PC-3 (cell line): ENCODE measurements at places on chromosomes 2 and 18. TPM values are rescaled to one million over a fixed set of nuclear protein-coding genes. Genes with fewer than 3 reads are reported as not detected.
A peak's percentile ranks its signal among the peaks of the same experiment; 100 is the strongest.

Gene REG3G
- total RNA-seq = not detected in 2 replicates

Gene SCN9A
- 3.4 and 7.0 TPM in 2 replicates for total RNA-seq

Gene RAB6C
- 0.04 TPM in 1 of 2 replicates, not detected in the other for total RNA-seq

Gene GALNT13
- total RNA-seq = 2.0 and 2.6 TPM in 2 replicates

Gene NBEAL1
- 9.9 and 14.5 TPM in 2 replicates for total RNA-seq

Gene ADAM23
- 0.22 and 0.69 TPM in 2 replicates for total RNA-seq

Gene MPHOSPH10
- 26.4 and 28.0 TPM in 2 replicates for total RNA-seq

Gene IL1F10
- total RNA-seq = not detected in 2 replicates

Gene MYO7B
- 28.0 and 37.8 TPM in 2 replicates for total RNA-seq

Gene MC5R
- total RNA-seq = not detected in 2 replicates

DNA sequence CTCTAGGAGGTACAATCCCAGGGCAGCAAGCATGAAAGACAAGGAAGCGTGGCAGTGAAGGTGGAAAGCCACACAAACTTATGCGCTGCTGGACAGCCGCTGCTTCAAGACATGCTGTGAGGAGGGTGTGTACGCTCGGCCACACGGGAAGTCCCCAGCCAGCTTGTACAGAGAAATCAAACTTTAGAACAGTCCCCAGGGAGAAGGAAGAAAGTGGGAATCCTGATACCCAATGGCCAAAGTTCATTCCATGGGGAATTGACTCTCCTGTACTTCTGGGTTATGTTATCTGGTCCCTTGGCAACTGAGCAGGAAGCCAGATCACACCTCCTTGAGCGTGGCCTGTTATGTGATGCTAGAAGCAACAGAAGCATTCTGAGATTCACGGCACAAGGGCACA lies 86.1 kb upstream of the BOD1L2 start:
- DNase-seq = no peak

- no peak for DNase-seq
Observed at GRCh38 chr2:9373047-9373446, 50.3 kb downstream of the ITGB1BP1 start.

- DNase-seq = no peak
Observed at GRCh38 chr2:28463893-28464292, 32.0 kb upstream of the PLB1 start.

DNA sequence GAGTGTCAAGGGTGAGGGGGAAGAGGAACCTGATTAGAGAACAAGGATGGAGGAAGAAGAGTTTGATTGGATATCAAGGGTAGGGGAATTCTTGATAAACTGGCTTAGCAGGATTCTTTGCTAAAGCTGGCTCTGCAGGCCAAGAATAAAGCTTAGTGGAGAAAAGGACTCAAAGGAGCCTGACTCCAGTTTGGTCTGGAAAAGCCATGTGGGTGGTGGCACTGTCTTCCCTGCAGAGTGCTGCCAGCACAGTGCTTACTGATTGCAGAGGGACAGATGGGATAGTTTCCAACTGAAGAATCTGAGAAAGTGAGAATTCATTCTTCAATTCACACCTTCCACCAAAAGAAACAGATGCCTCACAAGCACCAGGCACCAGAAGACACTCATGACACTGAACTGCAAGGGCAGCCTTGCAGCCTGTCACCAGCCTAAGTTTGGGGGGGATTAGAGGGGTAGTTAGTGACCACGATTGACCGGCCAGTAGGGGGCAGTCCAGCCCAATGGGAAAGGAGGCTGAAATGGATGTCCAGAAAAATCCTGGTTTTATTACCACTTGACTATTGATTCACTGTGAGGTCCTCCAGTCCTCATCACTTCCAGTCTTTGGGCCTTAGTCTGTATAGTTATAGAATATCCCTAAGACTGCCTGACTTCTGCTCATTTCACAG lies 334.5 kb downstream of the SMAD2 start:
- DNase-seq = peak; percentile 9

GRCh38 chr2:38441346-38441745 lies 64.3 kb upstream of the ATL2 start:
- DNase-seq = no peak

GRCh38 chr2:46340740-46341420 lies 43.7 kb downstream of the EPAS1 start:
- no peak for DNase-seq

- DNase-seq = no peak
Observed at GRCh38 chr2:95063086-95063958, 37.8 kb downstream of the MAL start.

DNA sequence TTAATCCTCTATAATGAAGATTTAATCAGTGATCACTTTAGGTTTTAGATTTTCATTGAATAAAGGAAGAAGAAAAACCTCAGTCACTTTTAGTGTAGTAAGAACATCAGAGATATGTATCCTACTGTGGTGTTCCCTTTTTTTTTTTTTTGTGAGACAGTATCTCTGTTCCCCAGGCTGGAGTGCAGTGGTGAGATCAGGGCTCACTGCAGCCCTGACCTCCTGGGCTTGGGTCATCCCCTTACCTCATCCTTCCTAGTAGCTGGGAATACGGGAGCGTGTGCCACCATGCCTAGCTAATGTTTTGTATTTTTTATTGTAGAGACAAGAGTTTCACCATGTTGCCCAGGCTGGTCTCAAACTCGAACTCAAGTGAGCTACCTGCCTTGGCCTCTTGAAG lies 5.1 kb downstream of the SLC39A10 start:
- no peak for DNase-seq

DNA sequence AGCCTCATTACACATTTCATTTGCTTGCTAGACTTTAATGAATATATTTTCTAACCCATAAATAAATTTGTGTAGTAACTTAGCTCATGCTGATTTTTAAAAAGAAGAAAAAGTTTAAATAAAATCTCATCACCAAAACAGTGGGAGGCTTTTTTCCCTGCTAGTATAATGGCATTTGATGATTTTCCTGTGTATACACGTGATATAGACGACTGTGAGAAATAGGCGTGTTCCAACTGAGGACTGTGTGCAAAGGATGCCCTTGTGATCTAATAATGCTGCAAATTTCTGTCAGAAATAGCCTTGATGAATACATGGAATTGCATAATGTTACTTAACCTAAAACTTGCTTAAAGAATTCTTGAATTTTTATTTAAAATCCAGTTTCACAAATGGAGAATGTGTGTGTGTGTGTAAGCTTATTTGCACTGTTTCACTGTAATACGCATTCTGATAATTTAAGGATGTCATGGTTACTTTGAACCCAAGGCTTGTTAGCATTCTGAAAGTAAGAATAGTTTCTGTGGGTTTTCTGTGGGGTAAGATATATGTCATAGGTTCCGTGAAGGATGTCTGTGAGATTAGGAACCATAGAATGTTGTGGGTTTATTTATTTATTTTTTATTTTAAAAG lies 178.0 kb downstream of the DLGAP1 start:
- DNase-seq = no peak

- no peak for DNase-seq
Observed at GRCh38 chr2:237405006-237405559, 8.9 kb downstream of the COL6A3 start.

GRCh38 chr18:54529444-54529843 lies 61.6 kb upstream of the DYNAP start:
- no peak for DNase-seq

DNA sequence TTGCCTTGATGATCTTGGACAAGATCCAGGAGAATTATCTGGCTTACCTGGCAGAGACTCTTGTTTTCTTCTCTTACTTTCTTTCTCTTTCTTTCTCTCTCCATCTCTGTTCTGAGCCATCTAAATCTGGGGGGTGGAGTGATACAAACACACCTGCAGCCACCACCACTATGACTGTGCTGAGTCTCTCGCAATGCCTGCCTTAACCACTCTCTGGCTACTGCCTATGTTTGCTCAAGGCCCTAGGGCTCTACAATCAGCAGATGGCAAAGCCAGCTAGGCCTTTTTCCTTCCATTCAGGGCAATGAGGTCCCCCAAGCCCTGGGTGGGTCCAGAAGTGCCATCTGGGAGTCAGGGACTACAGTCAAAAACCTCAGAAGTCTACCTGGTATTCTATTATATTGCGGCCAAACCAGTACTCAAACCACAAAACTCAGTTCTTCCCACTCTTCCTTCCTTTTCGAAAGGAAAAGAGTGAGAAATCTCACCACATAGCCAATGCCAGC lies 978.9 kb upstream of the NXPH2 start:
- DNase-seq = no peak

- DNase-seq = peak; percentile 66
Observed at GRCh38 chr2:66509326-66509811, 74.4 kb downstream of the MEIS1 start.

- no peak for DNase-seq
Observed at GRCh38 chr18:30277676-30278075, 764.9 kb downstream of the DSC3 start.

GRCh38 chr18:37566479-37567060 lies 972 bp upstream of the CELF4 start:
- no peak for DNase-seq

DNA sequence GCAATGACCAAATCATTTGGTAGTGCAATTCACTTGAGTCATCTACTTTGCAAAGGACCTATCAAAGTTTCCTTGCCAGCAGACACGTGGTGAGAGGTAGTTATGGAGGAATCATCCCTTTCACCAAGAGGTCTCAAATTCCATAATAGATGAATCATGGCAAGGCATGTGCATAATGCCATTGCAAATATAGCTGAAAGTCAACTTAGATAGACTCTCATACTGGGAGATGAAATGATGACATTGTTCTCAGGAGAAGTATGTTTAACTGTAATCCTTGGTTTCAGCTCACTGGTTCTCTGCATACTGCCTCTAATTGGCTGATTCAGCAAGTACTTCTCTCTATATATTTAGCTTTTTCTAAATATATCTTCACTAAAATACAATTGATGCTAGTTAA lies 57.2 kb downstream of the CALCRL start:
- peak; percentile 84 for DNase-seq

GRCh38 chr2:39513641-39514094 lies 76.6 kb upstream of the MAP4K3 start:
- DNase-seq = peak; percentile 97

DNA sequence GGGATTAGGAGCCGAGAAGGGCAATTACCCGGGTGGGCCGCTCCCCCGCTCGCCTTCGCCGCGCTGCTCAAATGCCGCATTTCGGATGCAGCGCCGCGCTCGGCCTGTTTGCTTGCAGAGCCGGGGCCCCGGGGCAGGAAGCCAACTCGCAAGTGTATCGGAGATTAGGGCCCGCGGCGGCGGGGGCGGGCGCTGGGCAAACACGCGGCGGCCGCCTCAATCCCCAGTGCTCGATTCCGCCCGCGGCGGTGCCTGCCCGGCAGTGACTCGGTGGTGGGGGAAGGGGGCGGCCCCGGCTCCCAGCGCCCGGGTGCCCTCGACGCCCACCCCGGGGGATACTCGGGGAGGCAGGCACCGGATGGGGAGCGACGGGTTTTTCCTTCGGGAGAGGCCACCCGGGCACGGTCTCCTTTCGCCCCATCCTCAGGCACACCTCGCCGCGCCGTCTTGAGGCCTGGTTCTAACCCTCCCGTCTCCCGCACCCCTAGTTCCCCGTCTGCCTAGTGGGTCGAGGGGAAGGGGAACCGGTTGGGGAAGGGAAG lies 26.6 kb upstream of the NOTO start:
- DNase-seq = peak; percentile 55
